CD4-positive, alpha-beta T cell treated with Interleukin-4 for 4 hours (primary cell): ENCODE measurements at places on chromosomes 3 and 15.

DNA sequence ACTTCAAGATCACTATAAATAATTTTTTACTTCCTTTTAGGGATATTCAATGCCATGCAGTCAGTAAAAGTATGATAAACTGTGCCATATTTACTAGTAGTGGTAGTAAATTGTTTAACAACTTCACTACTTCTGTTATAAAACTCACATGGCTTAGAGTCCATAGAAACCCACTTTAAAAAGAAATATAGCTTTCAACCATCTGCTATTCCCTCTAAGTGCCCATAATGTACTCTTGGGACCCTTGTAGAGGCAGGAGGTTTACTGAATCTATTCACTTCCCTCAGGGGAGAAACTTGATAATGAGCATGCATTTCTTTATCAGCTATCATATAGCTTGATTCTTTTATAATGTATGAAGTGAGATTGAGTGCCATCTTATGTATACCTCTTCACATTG, 1448.4 kb upstream of the ALCAM start:
- no peak for DNase-seq

DNA sequence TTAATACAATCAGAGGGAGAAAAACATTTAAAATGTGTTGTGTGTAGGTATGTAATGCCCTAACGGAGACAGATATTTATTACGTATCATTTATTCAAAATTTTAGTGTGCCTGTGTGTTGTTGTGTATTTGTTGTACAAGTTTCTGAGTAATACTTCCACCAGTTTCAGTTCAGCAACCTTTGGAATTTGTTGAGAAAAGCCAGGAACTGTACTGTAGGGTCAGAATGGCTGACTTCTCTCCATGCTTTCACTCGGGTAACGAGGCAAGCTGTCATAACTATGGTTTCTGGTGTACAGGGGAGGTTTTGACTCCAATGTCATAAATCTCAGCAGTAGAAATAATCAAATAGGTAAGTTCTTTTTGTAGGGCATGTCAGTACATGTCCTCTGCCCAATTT, 23.8 kb upstream of the CNTN6 start:
- no peak for DNase-seq

GRCh38 chr15:33923446-33923845, 44.9 kb upstream of the CHRM5 start:
- DNase-seq = no peak

- no peak for DNase-seq
Observed at GRCh38 chr3:8278448-8278847, 223.2 kb upstream of the LMCD1 start.

GRCh38 chr15:71532994-71533393, 277.4 kb upstream of the NR2E3 start:
- no peak for DNase-seq

- DNase-seq = no peak
Observed at GRCh38 chr15:70625438-70625837, 137.9 kb downstream of the UACA start.

DNA sequence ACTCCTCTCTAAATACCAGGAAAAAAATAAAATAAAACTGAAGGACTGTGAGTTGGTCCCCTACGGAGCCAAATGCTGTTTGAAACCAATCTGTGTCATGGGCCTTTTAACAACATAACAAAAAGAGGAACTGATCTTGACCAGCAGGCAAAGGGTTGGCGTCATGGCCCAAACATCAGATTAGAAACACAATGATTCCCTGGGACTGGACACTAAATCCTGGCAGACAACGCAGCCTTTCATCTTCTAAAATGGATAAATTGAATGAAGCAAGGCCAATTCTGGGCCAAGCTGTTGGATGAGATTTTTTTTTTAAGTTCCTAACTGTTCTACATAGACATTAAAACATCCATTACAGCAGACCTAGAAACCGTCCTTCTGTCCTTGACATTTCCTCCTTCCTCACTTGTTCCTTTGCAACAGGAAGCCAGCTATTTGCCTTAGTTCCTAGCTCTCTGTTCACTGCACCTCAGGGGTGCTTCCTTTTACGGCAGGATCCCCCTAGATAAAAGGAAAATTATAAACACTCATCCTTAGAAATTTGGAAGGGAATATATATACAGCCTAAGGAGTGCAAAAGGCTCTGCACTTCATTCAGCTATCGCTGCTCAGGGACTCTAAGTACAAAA, 21.6 kb upstream of the TAFA4 start:
- DNase-seq = no peak

DNA sequence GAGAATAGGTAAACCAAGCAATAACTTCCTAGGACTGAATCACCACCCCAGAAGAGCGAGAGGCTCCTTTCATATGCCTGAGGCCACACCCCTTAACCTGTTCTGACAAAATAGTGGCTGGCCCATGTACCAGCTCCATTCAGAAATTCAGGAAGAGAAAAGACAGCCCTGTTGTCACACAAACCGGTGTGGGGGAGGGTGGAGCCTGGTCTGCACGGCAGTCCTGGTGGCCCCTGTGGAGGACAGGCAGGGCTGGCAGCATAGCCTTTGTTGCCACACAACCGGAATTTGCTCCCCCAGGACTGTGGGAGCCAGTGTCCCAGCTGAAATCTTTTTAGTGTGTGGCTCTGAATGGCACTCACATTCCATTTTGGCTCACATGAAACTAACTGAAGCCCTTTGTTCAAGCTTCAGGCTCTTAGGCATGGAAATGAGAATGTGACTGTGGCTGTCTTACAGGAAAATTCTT, 23.8 kb downstream of the RLBP1 start:
- no peak for DNase-seq

- no peak for DNase-seq
Observed at GRCh38 chr3:135807879-135808278, 157.6 kb upstream of the PPP2R3A start.

- peak; percentile 29 for DNase-seq
Observed at GRCh38 chr15:43253431-43254403, 13.0 kb downstream of the TGM5 start.

DNA sequence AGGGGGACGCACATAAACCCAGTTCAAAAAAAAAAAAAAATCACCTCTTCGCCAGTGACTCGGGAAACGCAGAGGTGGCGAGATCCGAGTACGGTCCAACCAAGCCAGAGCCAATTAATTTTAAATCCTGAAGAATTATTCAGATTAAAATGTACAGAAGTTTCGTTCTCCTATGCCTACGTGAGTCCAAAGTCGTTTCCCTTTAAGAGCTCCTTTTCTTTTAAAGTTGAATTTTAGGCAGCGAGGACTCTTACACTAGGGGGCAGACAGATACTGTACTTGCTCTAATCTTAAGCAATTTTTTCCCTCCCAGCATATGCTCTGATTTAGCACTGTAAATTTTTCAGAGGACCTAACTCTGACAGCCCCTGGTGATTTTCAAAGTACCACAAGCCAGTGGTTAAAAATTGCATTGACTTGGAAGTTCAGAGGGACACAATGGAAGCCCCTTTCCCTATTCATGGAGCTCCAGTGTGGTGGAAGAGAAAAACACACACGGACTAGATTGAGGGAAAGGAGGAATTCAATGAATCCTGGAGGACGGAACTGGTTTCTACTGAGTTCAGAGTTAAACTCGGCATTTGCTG, 3.3 kb upstream of the NR2F2 start:
- no peak for DNase-seq

DNA sequence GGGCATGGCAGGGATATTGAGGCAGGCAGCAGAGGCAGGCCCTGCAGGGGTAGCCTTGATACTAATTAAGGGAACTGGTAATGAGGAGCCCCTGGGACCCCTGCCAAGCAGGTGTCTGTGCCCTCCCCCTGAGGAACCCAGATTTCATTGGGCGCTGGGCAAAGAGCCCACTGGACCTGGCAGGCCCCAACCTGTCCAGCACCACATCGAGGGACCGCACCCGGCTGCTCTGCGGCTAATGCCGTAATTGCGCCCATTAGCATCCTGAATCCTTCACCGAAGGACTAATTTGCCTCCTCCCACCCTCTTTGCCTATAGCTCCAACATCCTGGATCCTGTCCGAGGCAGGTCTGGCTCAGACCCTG, 13.7 kb upstream of the SEMA3B start:
- DNase-seq = no peak

DNA sequence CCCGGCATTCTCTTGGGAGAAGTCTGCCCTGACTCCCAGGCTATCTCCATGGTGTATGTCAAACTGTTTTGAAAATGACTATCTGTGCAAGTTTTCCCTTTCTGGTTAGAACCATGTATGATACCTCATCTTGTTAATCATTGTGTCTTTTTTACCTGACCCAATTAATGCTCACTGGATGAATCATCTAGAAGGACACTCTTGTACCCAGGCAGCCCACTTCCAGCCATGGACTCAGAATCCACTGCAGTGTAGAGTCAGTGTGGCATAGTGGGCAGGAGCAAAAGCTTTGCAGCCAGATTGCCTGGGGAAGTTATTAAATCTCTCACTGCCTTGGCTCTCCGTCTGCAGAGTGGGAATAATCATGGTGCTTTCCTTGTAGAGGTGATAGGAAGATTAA, 1.2 kb downstream of the FAM3D start:
- DNase-seq = no peak

- no peak for DNase-seq
Observed at GRCh38 chr15:26721232-26721967, 51.5 kb downstream of the GABRB3 start.

DNA sequence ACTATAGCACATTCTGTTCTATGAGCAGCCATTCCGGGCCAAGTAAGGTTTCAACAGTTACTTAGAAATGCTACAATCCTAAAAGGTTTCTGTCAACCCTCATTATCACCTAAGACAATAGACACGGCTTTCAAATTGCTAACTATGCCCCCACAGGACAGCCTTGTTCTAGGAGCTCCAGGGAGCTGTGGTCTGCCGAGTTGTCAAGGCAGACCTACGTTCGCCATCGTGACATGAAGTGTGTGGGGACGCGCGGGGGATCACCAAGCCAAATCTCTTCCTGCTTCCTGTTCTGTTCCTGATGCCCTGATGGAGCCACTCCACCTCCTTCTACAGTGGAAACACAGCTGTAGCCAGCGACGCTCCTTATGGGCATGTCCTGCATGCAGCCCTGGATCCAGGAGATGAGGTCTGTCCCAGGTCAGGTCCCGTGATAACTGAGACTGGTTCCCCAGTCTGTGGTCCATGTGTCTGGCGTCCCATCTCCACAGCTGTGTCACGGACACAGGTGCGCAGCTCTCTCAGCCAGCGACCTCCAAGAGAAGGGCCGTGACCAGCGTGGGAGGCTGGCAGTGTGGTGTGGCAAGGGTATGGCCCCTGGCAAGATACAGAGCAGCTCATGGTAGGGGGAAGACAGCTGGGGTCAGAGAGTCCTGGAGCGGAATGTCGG, 82.8 kb downstream of the PCSK6 start:
- no peak for DNase-seq

- DNase-seq = peak; percentile 33
Observed at GRCh38 chr3:140863580-140864009, 78.0 kb upstream of the SLC25A36 start.

DNA sequence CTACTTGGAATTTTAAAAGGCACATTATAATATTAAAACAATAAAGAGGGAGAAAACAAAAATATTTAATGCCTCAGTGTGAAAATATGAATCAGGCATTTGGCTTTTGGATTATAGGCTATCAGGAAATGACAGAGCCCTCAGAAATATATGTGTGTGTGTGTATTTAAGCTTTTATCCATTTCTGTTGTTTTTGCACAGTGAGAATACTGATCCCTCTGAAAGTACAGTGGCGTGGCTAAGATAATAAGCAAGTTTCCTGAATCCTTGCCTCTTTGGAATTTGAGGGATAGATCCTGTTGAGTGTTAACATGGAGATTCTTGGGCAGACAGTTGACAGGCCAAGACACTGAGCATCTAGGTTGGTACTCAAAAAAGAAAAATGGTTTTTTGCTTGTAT, 234.8 kb upstream of the ZBTB20 start:
- DNase-seq = no peak

- no peak for DNase-seq
Observed at GRCh38 chr3:153051427-153052095, 110.5 kb upstream of the RAP2B start.

- no peak for DNase-seq
Observed at GRCh38 chr3:107235193-107235927, 141.9 kb upstream of the CCDC54 start.

DNA sequence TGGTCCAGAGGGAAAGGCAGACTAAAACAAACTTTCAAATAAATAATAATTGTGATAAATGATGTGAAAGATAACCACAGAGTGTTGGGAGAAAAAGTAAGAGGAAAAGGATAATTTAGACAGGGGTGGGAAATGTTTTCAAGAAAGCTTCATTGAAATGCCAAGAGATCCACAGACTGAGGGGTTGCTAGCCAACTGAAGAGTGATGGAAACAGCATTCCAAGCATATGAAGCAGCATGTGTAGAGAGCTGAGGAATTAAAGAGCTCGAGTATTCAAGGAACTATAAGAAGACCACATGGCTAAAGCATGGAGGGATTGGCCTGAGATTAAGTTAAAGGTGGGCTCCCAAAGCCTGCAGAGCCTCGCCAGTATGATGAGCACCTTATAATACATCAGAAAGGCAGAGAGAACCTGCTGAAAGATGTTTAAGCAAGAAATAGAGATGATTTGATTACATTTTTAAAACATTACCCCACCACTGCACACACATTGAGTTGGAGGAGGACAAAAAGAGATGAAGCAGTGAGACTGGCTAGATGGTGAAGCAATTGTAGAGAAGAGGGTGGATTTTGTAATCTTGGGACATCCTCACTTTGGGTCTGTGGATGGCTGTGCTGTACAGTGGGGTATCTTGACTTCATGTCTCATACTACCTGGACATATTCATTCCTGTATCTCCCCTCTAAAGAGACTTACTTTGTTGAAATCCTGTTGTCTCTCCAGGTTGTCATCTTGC, 100.8 kb downstream of the STAC start:
- no peak for DNase-seq

- peak; percentile 61 for DNase-seq
Observed at GRCh38 chr3:88019024-88019423, 39.8 kb downstream of the CGGBP1 start.

DNA sequence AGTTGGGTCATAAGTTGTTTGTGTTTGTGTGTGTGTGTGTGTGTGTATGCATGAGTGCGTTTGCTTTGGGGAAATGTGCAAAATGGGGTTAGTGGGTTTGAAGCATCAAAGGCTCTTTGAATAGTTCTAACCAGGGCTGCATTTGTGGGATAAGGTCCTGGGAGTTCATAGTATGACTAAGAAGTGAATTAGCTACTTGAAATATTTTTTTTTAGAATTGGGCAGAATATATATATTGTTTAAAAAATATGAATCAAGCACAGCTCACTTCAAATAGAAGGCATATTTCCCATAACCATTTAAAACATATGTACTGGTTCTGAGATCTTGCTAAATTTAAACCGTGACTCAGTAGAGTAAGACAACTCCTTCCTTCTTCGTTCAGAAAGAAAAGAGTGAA, 43.1 kb downstream of the IGF2BP2 start:
- DNase-seq = no peak

- DNase-seq = no peak
Observed at GRCh38 chr3:117144853-117145252, 435.3 kb downstream of the TUSC7 start.

GRCh38 chr15:101669744-101670143, 17.6 kb upstream of the TM2D3 start:
- no peak for DNase-seq

- no peak for DNase-seq
Observed at GRCh38 chr3:42658091-42658770, 4.7 kb downstream of the ZBTB47 start.

GRCh38 chr3:99825004-99825640, 7.5 kb downstream of the CMSS1 start:
- DNase-seq = no peak
